Activated CD8-positive, alpha-beta memory T cell treated with anti-CD3 and anti-CD28 coated beads for 36 hours (primary cell): ENCODE measurements at places on chromosomes 7 and 10. TPM values are rescaled to one million over a fixed set of nuclear protein-coding genes. Genes with fewer than 3 reads are reported as not detected.

CALML5 gene
- total RNA-seq: not detected

DNMBP gene
- total RNA-seq: 2.4 TPM

FAM221A gene
- 6.5 TPM for total RNA-seq

HKDC1 gene
- total RNA-seq: not detected

OR2A42 gene
- not detected for total RNA-seq

LRRC18 gene
- total RNA-seq: not detected

ACBD7 gene
- total RNA-seq: 0.89 TPM

AUTS2 gene
- total RNA-seq: 3.5 TPM

CLDN3 gene
- total RNA-seq: not detected

PDE6C gene
- total RNA-seq: not detected
